ENCODE measurements at places on chromosomes 4 and X.

DNA sequence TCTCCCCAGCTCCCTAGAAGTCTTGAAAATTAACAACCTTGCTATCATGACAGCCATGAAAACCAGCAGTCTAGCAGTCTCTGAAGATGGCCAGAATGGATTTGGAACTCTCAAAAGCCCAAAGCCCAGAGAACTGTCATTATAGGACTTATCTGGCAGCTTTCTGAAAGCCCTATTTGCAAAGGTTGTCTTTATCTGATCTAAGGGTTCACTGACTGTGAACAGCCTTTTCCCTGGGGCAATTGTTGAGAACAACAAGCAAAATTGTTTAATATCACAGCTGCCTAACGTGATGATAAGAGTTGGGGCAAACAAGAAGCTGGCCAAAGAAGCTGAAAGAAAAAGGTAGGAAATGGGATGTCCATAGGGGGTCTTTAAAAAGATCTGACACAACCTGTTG, 20.9 kb upstream of the KLHL8 start:
- no peak for DNase-seq

DNA sequence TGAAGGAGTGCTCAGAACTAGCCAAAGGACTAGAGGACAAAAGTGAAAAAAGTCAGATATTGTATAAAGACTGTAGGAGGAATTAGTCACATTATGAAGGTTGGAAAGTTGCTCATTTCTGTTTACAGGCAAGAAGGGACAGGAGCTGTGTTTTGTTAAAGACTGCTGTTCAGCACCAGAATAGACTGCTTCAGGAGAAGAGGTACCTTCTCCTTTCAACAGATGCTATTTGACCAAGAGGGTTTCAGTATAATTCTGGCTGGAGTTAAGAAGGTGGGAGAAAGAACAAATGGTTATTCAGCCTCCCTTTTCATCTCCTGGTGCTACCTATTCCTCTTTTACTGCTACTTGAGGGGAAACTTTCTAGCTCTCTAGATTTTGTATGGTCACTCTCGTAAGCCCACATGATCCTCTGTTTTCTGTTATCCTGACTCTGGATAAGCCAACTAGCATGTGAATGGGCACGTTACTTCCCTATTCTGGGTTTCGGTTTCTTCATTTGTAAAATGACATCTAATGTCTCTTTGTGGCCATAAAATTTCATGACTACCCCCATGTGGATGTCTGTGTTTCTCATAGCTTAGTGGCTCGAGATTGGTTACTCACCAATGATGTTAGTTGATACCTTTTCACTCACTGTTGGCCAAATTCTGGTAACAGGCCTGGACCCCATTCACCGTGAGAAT, 68.9 kb downstream of the SH2D1A start:
- DNase-seq: no peak

- no peak for DNase-seq
These were observed 21.8 kb downstream of the CMC4 start for GRCh38 chrX:155048977-155049619.

DNA sequence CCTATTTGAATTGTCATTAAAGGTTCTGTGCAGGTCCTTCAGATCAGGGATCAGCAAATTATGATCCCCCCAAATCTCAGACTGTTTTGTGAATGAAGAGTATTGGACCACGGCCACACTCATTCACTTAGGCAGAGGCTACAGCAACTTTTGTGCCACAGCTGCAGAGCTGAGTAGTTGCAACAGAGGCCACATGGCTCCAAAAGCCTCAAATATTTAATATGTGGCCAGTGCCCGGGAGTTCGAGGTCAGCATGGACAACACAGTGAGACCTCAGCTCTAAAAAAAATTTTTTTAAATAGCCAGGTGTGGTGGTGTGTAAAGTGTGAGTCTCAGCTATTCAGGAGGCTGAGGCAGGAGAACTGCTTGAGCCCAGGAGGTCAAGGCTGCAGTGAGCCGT, 100.7 kb downstream of the NSUN7 start:
- DNase-seq: no peak

- DNase-seq: no peak
These were observed 270.3 kb upstream of the HS3ST1 start for GRCh38 chr4:11698846-11699590.

DNA sequence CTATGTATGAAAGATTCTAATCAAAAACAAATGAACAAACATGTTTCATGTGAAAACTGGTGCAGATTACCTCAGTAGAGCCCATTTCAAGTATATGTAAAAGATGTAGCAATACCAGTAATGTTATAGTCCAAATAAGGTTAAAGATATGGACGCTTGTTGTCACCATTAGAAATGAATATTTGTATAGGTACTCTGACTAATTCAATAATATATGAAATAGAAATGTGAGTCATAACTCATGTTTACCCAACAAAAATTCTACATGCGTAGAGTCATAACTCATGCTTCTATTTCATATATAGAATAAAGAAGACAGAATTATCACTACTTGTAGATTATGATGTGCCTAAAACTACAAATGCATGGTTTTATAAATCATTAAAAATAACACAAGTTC, 739.1 kb upstream of the DIAPH2 start:
- no peak for DNase-seq

GRCh38 chrX:42490111-42490510, 287.9 kb downstream of the PPP1R2C start:
- no peak for DNase-seq

GRCh38 chr4:94244087-94244828, 36.6 kb downstream of the SMARCAD1 start:
- no peak for DNase-seq

- no peak for DNase-seq
These were observed 516.7 kb upstream of the SLIT2 start for GRCh38 chr4:19735012-19735411.

DNA sequence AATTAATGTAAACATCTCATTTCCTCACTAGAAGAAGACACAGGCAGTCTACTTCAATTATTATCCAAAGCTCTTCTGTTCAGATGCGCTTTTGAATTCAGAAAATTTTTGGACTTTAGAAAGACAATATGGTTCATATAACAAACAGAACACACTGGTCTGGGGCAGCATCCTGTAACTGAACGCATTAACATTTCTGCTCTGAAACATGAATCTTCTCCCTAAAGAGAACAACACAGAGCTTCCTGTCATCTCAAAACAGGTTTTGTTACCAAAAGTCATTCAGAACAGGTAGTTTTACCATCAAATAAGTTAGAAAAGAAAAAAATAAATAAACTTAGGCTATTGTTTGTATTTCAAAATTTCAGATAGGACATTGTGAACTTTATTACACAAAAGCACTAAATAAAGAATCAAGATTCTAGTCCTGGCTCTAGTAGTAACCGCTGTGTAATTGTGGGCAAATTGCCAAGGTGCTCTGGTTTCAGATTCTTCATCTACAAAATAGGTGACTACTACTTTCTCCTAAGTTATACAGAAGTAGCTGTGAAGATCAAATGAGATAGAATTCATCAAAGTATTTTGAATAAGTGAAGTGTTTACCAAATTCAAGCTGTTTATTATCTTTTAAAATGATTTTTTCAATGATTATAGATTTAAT, 252.3 kb upstream of the RASGEF1B start:
- peak; percentile 9 for DNase-seq

DNA sequence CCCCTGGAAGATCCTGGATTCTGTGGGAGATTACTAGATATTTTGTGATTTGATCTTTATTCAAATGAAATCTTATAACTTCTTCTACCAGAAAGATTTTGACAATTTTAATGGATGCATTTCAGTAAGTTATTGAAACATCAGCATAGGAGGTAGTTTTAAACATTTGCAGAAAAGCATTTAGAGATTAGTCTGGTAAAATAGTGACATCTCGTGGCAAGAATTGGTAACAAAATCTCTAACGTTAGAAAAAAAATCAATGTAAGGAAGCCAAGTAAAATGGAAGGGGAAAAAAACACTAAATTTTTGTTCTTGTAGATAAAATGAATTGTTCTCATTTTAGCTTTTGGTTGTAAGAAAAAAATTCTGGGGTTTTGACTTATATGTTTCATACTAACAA, 73.3 kb downstream of the TASL start:
- no peak for DNase-seq

DNA sequence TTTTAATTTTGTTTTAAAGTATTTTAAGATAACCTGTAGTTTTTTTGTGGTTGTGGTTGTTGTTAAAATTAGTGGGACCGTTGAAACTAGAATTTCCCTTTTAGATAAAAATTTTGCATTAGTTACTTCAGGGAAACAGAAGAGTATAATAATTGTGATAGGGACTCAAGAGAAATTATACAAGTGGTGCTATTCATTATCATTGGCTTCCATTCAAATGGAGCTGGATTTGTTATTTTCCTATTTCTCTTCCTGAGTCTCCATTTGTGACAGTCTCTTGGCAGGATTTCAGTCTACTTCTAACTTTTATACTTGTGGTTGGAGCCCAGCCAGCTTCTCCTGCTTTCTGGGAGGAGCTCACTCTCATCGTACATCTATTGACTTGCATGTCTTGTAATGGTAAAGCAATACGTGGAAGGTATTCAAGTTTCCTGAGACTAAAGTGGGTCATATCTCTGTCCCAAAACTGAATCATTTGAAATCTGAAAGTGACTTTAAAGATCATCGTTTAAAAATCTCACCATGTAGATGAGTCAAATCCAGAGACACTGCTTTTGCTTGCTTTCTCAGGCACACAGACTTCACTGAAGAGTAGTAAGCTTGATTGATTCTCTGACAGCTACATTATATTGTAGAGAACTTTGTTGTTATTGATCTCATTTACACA, 155.8 kb downstream of the RPA4 start:
- DNase-seq: no peak

DNA sequence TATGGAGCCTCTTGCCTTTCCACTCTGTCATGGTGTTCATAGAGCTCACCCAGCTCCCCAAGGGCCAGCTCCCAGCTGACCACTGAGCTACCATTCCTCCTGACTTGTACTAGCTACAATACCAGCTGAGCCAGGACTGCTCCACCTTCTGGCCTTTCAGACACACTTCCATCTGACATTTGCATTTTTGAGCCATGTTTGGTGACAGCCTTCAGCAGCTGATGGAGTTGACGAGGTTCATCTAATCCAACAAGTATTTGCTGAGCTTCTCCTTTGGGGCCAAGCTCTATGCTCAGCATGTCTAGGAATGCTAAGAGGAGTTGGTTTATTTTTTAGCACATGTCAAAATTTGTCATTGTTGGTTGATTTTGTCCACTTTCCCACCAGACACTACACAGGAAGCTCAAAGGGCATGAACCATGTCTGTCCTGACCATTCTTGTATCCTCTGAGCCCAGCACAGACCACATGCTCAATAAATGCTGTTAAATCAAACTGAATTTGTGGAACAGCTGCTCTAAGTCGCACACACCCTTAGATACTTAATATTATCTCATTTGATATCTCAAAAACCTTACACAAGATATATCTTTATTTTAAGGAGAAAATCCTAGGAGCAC, 142.6 kb upstream of the PPARGC1A start:
- DNase-seq: no peak

DNA sequence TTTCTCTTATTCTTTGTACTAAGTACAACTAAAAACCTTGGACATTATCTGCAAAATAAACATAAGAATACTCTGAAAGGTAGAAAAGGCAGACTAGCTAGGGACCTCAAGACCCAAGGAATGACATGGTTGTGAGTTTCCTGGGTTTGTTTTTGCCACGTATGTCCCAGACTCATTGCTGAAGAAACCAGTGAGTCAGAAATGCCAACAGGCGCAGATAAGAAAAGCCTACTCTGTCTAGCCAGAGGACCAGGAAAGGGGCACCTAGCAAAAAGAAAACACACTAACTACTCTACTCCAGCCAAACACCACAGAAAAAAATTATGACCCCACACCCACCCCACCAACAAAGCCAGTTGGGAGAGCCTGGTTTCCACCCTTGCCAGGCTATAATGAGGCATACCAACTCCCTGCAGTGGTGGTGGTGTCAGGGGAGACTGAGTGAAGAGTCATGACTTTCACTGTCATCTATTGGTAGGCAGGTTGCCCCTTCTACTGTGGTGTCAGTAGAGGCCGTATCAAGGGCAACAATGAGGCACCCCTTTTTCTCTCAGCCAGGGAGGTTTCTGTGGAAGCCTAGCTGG, 10.9 kb downstream of the MTMR1 start:
- no peak for DNase-seq

DNA sequence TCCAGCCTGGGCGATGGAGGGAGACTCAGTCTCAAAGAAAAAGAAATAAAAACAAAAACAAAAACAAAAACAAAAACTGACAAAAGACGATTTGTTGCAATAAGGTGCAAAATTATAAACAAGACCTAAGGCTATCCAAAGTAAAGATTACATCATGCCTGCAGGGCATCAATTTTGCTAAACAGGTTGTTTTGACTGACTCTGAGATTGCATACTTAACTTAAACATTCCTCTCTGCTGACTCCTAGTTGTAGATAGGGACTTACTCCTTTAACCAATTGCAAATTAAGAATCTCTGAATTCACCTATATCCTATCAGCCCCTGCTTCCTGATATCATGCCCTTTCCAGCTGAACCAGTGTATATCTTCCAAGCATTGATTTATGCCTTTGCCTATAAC, 2687.3 kb downstream of the PCDH7 start:
- DNase-seq: no peak

DNA sequence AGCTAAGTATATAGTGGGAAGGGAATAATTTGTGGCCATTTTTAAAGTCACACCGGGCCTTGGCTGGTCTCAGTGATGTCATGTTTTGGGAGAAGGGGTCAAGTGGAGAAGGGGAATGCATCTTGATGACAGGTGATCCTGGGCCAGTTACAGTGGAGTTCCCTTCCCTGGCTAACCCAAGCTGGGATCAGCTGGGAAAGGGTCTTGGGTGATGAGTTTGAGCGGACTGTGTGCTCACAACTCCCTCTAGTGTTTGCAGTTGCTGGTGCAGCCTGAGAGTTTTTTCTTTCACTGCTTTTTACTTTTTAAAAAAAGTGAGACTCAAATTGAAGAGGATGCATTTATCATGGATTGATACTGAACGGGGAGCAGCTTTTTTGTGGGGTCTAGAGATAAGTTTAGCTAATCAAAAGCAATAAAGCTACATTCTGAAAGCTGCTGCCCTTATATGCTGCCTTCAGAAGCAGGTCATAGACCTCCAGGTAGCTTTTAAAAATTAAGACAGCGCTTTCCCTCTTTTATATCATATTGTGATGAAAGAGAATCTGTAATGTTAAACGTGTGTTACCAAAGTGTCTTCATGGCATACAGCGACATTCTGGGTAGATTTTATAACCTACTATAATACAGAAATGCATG, 164.7 kb downstream of the DCLK2 start:
- no peak for DNase-seq

DNA sequence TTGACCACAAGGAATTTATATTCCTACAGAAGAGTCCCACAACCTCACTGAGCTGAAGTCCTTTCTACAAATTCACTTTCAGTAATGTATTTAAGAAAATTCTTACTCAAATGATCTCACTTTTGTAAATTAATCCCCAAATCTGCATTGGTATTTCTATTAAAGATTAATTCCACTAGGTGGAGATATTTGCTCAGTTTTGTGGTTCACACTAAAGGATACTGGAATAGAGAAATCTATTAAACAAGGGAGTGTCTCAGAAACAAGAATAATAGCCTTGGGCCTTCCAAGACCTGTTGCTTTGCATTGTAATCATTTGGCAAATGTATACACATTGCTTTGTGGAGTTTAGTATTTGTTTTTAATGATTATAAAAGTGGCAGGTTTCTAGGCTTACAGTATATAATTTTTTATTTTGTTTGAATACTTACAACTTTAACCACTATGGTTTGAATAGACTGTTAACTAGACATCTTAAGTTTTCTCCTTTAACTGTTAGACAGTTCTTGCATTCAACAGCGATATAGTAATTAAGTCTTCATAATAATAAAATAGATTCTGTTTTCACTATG, 25.9 kb downstream of the CFAP299 start:
- DNase-seq: no peak

GRCh38 chr4:165740911-165741310, 132.1 kb upstream of the TLL1 start:
- DNase-seq: no peak

- no peak for DNase-seq
These were observed 73.0 kb upstream of the ZNF518B start for GRCh38 chr4:10530137-10530786.
